HCEC 1CT (cell line): ENCODE measurements at places on chromosomes 2 and 18.

GRCh38 chr18:56709463-56709862 lies 58.3 kb downstream of the WDR7 start:
- DNase-seq: peak; percentile 91

GRCh38 chr2:202790676-202791075 lies 80.9 kb downstream of the ICA1L start:
- DNase-seq: no peak

DNA sequence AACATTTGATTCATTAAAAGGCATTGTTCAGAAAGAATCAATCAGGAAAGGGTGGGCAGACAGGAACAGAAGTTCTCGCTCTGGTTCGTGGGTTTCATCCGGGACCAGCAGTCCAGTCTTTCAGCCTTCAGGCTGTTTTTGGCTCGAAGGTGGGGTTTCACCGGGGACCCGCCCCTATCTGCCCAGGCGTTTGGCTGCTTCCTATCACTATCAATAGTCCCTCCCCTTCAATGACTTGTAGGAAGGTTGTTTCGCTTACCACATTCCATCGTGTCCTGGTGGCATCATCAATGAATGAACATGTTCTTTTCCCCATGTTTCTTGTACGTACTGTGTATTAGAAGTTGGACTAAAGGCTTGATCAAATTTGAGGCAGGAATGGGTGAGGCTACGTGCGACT lies 130.3 kb downstream of the NEDD4L start:
- DNase-seq: no peak

- no peak for DNase-seq
Measured at GRCh38 chr2:31213601-31214443, 3.5 kb downstream of the CAPN14 start.

GRCh38 chr2:63425079-63425416 lies 163.2 kb downstream of the WDPCP start:
- no peak for DNase-seq

DNA sequence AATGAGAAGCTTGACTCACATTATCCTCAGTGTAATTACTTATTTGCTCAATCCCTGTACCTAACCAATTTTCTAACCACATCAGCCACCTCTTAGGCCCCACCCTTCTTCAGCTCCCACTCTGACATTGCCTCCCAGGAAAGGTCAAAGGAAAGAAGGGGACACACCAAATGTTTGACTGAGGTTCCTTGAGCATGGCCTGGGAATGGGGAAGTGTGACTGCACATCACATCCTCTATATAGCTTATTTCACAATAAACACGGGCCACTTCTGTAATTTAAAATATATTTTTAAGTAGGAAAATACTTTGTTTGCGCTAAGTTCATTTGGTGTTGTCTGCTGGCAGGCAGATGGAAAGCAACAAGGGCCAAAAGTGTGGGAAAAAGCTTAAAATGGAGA lies 3.0 kb upstream of the FIGLA start:
- no peak for DNase-seq

DNA sequence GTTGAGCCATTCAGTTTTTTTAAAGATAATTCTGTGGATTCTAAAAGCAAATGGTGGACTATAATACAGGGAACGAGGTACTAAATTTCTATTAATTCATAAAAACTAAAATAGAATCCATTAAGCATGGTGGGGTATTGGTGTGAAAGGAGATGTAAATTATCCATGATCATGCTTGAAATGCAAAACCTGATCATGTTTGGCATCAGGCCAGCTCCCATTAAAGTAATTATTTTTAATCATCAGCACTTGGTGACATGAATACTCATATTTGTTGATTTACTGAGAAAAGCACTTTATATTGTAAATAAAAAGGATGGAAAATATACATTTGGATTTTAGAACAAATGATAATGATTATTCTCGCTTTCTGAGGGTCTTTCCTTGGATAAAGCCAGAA lies 232.3 kb upstream of the MEIS1 start:
- DNase-seq: no peak

DNA sequence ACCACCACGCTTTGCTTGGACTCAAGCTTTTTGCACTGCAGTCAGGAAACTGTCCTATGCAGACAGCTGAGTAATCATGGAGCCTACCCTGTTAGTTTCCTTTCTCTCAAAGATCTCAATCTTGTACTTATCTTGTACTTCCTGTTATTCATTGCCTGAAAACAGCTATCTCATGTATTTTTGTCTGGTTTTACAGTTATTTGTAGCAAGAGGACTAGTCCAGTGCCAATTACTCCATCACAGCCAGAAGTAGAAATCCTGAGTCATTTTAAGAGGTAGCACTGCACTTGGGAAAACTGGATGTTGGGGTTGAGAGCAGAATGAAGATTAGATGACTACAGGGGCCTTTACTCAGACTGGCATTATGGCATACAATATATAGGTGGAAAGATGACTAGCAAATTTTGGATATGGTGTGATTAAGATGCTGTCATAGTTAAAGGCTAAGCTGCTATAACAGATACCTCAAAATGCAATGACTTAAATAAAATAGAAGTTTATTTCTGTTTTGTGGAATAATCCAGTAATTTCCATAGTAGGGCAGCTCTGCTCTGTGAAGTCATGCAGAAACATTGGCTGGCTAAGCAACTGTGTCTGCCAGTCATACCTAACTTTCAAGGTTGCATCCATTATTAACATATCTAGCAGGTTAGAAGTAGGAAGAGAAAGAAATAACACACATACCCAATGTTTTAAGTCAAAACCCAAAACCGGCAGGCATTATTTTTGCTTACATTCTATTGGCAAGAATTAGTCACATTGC lies 21.1 kb upstream of the CHMP3 start:
- DNase-seq: no peak

- peak; percentile 61 for DNase-seq
Measured at GRCh38 chr2:235095569-235095968, 143.8 kb downstream of the SH3BP4 start.

DNA sequence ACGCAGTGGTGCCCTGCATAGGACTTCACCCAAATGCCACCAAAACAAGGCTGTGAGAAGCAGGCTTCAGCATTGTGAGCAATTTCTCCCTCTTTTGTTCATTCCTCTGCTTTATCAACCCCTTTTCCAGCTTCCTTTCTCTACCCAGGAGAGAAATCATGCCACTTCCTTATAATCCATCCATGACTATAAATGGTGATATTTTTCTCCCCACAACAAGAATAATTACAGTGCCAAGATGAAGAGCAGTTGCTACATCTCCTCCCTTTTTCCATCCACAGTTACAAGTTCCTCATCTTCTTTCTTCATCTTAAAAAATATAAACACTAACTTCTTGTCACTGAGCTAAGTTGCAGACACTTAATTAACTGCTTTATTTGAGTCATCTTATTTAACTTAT lies 167.2 kb downstream of the ANTXR1 start:
- DNase-seq: no peak

DNA sequence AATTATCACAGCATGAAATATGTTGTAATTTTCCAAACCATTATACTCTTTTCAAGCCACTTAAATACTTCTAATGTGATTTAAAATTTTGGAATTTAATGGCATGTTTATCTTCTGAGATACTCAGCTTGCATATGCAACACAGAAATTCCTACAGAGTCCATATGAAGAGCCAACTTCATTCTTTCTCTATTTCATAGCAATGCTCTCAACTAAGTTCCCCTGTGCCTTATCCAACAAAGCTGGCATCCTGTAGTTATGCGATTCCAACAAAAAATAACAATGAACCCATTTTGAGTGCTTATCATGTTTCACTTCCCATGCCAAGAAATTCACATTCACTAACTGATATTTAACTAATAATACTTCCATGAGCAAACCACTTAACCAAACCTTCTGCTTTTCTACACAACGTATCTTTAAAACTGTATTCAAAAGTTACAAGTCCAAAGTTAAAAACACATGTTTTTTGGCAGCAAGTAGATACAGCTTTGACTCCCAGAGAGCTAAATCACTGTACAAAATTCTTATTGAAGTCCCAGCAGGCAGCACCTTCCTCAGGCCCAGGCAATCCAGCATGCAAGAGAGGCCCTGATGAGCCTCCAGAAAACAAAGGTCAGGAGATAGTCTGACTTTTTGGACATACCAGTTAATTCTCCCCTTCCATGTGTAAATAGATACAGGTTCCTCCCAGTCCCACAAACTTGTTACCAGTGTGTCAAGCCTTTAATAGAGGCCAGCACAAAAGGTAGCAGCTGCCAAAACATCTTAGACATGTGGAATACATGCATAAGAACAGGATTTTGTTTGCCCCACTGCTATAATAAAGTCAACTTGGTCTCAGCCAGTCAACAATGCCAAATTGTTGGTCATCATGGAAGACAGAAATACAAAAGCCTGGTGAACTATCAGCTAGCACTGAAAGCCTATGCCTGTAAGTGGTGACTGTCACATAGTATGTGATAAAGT lies 113.1 kb upstream of the WDR75 start:
- no peak for DNase-seq

DNA sequence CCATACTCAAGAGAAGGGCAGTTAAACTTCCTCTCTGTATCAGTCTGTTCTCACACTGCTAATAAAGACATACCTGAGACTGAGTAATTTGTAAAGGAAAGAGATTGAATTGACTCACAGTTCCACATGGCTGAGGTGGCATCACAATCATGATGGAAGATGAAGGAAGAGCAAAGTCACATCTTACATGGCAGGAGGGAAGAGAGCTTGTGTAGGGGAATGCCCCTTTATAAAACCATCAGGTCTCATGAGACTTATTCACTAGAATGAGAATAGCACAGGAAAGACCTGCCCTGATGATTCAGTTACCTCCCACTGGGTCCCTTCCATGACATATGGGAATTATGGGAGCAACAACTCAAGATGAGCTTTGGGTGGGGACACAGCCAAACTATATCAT lies 1.4 kb upstream of the IL36B start:
- DNase-seq: no peak

GRCh38 chr2:7109533-7109885 lies 192.3 kb downstream of the RNF144A start:
- no peak for DNase-seq

DNA sequence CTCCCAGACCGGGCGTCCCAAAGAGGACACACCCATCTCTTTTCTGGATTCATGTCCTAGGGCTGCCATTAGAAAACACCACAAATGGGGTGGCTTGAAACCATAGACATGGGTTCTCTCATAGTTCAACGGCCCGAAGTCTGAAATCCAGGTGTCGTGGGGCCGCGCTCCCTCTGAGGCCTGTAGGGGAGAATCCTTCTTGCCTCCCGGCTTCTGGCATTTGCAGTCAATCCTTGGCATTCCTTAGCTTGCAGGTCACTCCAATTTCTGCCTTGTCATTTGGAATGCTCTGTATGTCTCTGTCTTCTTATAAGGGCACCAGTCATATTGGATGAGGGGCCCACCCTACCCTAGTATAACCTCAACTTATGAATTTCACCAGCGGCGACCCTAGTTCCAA lies 65.1 kb downstream of the CYB5A start:
- DNase-seq: no peak

- no peak for DNase-seq
Measured at GRCh38 chr2:173264603-173265366, 89.9 kb upstream of the CDCA7 start.

- DNase-seq: peak; percentile 47
Measured at GRCh38 chr2:68302281-68302875, 17.4 kb downstream of the CNRIP1 start.

DNA sequence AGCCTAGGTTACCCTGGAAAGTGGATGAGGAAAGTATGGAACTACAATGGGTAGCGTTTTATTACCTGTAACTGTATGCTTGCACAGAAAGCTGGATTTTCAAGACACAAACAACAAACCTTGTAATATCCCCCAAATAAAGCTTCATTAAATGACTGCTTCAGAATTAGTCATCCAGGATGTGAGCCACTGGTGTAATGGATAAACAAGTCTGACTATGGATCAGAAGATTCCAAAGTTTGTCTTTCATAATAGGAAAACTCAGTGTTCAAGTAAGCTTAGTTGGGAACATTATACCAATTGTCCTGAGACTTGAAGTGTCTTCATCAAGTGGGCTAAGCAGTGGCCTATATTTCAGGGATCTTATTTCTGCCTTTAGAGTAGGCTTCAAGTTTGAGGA lies 518.8 kb downstream of the LRP1B start:
- DNase-seq: peak; percentile 79

DNA sequence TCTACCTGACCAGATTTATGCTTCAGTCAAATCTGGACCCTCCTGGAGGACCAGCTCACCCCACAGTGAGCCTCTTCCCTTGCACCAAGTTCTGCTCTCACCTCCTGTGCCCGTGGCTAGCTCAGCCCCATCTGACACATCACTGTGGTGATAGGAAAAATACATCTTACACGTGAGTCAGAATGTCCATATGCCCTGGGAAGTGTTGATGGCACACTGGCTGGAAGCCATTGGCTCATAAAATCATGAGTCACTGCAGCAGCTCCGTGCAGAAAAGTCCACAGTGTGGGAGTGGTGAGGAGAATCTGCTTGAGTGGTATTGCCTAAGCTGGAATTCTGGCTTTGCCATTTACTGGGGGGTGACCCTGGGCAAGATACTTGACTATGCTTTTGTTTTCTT lies 42.6 kb upstream of the RAPGEF4 start:
- DNase-seq: peak; percentile 97

DNA sequence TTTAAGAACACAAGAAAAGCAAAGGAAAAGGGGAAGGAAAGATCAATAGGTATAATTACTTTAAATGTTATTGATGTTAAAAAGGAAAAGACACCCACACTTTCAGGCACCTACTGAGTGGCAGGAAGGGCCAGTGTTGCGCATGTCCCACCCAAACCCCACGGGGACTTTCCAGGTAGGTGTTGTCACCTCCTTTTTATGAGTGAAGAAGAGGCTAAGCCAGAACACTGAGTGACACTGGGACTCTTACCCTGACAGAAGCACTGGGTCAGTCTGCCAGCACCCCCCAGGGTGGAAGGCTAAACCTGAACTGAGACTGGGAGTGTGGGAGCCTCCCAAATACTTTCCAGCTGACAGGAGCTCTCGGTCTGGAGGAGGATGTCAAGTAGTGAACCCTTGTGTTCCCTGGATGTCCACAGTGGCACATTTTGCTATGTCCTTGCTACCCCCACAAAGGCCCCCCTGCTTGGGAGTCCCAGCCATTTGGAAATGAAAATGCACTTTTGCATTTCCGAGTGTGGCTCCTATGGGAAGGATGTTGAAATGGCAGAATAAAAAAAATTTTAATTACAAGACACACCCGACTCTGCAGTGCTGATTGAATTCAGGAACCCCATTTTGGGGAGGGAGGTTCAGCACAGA lies 90.9 kb upstream of the SMAD2 start:
- no peak for DNase-seq

- DNase-seq: no peak
Measured at GRCh38 chr2:128421286-128421685, 102.6 kb upstream of the HS6ST1 start.
